ENCODE measurements at places on chromosomes 11 and 22. TPM values are rescaled to one million over a fixed set of nuclear protein-coding genes. Genes with fewer than 3 reads are reported as not detected.

DNA sequence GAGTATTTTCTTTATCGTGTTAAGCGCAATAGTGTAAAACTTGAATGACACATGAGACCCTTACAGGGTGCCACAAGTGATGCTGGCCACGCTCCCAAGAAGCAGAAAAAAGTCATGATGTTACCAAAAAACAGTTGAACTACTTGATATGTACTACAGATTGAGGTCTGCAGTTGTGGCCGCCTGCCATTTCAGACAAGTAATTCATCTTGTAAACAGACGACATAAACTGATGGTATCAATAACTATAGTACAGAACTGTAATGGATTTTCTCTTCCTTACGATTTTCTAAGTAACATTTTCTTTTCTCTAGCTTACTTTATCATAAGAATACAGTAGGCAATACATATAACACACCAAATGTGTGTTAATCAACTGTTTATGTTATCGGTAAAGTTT is 5.5 kb downstream of the CD59 start:
- DNase-seq = no peak

DNA sequence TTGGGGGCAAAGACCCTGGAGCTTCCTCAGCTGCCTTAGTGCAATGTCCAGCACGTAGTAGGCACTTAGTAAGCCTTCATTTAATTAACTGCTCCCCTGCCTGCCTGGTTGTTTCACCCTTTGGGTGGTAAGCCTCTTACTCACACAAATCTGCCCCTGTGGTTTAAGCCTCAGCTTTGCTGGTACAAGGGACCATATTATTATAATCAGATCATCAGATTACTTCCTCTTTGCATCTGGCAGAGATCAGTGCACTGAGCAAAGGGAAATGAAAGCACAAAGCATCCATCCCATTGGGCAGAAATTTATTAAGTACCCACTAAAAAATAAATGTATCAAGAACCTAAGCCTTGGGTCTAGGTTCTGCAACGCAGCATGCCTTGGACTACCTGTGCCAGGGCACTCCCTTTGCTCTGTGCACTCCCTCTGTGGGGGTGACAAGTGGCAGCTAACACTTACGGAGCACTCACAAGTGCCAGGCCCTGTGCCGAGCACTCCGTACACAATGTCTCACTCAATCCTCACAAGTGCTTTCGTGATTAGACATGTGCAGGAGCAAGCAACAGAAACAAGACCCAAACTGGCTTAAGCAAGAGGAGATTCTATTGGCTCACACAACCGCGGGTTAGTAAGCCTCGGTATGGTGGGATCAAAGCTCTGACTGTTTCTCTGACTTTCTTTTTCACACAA is 34.9 kb upstream of the DAGLA start:
- DNase-seq = no peak

GRCh38 chr11:19306179-19306944 is 65.6 kb upstream of the E2F8 start:
- no peak for DNase-seq

DNA sequence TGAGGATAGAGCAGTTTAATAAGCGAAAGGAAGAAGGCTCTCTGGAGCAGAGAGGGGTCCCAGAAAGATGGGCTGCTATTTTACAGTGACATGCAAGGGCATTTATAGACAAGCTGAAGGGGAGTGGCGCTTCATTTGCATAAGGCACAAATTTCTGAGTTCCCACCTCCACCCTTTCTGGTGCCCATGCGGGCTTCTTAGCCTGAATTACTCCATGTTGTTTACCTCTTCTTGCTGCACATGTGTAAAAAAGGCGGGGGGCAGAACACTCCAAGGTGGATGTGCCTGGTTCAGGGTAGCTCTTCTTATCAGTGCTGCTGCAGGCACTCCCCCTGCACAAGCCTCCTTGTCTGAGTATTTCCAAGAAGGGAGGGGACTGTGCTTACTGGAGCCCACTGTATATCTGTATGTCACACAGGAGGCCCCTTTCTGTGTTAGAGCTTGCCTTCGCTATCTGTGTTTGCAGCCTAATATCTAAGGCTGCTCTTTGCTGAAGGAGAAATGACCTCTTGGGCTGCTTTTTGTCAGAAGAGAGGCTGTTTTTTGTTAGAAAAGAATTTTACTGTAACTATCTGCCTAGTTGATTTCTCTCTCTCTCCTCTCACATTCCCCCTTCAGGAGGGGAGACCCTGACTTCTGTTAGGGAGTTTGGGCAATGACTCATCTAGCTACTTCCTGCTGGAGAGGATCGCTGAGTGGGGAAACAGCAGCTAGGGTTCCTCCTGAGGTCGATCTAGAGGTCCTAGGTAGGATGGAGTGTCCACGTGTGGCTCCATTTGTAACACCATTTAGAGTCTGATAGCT is 1057.0 kb upstream of the CNTN5 start:
- DNase-seq = no peak

- no peak for DNase-seq
These were observed 156.8 kb downstream of the WNT11 start for GRCh38 chr11:76049511-76049910.

The PLEKHA7 gene
- 14.9 TPM for total RNA-seq

GRCh38 chr11:218815-219593 is 11.5 kb downstream of the RIC8A start:
- DNase-seq = no peak

- DNase-seq = no peak
These were observed 766 bp downstream of the IZUMO1R start for GRCh38 chr11:94305146-94305545.

- DNase-seq = no peak
These were observed 12.7 kb upstream of the FOLR1 start for GRCh38 chr11:72179049-72179803.

- DNase-seq = no peak
These were observed 17.1 kb downstream of the OR5B21 start for GRCh38 chr11:58490827-58491226.

The CARD18 gene
- not detected for total RNA-seq

- DNase-seq = no peak
These were observed 59.2 kb upstream of the KIRREL3 start for GRCh38 chr11:127059750-127060149.

The MAPK8IP2 gene
- total RNA-seq = 38.4 TPM

DNA sequence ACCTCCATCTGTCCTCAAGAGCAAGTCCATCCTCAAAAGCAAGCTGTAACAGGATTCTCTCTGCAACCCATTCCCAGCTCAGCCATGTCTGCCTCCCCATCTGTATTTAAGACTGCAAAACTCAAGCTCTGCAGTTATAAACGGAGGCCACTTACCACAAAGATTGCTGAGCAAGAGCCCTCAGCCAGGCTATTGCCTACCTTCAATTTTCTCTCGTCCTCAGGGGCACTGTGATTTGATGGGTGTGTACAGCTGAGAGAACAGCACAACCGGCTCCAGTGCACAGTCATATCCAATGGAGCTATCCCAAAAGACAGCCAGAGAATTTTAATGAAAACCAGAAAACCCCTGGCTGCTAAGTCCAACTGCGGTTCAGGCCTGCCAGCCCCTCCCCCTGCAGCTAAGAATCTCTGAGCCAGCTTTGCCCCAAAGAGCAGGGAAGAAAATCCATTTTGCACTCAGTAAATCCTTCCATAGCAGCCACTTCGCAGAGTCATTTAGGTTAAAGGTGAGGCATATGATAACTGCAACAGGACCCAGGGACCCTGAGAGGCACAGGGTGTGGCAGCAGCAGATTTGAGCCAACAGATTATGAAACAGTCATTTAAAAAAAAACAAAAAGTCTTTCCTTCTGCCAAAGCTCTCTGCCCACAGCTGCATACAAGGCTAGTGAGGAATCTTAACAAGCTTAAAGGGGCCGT is 37.6 kb downstream of the RAB30 start:
- peak; percentile 18 for DNase-seq

DNA sequence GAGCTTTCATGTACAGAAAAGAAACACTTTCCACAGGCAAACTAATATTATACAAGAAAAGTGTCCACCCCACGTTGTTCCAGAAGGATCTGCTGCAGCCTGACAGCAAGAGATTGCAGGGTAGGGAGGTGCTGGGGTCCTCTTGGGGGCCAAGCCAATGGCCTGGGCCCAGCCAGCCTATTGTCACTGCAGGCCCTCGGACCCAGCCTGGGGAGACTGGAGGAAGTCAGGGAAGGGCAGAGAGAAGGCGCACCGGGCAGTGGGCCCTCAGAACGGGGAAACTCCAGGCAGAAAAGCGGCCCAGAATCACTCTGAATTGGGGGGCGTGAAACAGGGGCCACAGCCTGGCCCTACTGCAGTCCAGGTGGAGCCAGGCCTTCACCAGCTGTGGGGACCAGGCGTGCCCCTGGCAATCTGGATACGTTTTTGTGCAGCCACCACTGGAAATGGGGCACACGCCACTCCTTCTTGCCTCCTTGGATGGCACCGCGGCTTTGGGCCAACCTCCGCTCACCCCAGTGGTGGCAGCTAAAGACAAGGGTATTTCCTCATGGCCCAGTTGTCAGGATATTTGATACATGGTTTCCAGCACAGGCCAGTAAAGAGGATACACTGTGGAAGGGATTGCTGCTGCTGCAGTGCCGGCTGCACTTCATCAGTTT is 3.9 kb upstream of the NAP1L4 start:
- no peak for DNase-seq

DNA sequence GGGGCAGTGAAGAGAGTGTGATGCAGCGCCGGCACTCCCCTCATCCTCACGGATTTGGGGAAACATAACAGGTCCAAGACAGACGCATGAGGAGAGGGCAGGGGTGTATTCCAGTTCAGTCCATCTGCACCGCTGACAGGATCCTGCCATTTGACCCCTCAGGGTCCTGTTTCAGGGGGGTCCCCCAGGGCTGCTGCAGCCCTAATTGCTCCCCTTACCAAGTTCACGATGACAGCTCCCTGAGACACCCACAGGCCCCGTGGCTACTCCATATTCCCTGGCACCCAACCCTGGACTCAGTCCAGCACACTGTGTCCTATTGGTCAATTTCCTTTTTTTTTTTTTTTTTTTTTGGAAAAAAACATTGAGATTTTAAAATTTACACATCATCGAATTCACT is 41.5 kb downstream of the SHANK2 start:
- DNase-seq = no peak

The KCNE3 gene
- 1.5 TPM for total RNA-seq
